ENCODE measurements at places on chromosomes 16 and 17.

DNA sequence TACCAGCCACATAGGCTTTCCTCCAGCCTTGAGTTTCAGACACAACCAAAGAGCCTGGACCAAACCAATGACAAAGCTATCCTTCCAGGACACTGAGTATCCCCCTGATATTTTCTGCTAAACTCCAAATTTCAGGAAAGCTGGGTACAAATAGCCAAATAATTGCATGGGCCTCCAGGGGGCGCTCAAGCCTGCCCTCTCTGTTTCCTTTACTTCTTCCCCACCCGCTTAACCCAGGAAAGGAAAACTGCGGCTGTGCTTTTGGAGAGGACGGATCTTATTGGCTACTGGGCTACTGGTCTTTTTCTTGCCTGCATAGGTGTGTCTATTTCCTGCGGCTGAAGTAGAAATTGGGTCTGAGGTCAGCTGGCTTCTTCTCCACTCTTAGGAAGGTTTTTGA, 30.1 kb downstream of the GNGT2 start:
- no peak overlapping the region for H3K27ac ChIP-seq
- H3K4me1 ChIP-seq: no peaks in the 10 kb centered on the region
- DNase-seq: peak; percentile 77

DNA sequence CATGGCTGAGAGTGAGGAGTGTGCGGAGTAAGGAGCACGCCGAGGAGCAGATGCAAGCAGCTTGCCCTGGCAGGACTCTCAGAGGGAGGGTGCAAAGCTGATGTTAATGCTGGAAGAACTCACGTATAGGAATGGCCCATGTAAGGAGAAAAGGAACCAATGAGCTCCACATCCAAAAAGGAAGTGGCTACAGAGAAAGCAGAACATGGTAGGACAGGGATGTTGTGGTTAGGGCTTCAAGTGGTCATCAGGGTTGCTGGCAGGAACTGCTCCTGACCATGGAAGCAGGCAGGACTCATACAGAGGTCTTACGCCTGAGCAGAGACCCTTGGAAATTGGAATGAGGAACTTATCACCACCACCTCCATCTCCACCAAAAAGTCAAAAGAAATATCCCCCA, 5.2 kb downstream of the MYO1D start:
- no peaks in the 10 kb centered on the region for H3K27me3 ChIP-seq
- no peak overlapping the region for H3K27ac ChIP-seq
- H3K4me3 ChIP-seq: no peak overlapping the region
- no peaks in the 10 kb centered on the region for H3K36me3 ChIP-seq
- peaks cover 6% of the 10 kb centered on the region for H3K4me1 ChIP-seq

DNA sequence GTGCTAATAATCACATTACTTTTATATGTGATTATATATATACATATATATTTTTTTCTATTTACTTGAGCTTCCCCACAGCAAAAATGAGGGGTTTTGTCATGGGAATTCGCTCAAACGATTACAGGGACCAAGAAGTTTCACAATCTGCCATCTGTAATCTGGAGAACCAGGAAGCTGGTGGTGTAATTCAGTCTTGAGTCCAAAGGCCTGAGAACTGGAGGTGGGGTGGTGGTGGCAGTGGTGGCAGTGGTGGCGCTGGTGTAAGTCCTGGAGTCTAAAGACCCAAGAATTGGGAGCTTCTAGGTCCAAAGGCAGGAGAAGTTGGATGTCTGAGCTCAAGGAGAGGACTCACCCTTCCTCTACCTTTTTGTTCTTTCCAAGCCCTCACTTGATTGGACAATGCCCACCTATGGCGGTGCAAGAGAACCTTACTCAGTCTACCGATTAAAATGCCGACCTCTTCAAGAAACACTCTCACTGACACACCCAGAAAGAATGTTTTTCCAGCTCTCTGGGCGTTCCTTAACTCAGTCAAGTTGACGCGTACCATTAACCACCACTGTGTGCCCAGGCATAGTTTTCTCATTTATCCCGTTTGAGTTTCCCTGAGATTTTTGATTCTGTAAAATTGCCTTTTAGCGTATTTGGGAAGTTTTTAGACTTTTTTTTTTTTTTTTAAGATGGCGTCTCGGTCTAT, 31.9 kb downstream of the POLR2A start:
- H3K27ac ChIP-seq: no peak overlapping the region
- no peak for DNase-seq
- H3K4me1 ChIP-seq: peaks cover 2% of the 10 kb centered on the region
- no peaks in the 10 kb centered on the region for H3K27me3 ChIP-seq
- H3K36me3 ChIP-seq: peaks cover 17% of the 10 kb centered on the region
- no peak overlapping the region for H3K4me3 ChIP-seq

DNA sequence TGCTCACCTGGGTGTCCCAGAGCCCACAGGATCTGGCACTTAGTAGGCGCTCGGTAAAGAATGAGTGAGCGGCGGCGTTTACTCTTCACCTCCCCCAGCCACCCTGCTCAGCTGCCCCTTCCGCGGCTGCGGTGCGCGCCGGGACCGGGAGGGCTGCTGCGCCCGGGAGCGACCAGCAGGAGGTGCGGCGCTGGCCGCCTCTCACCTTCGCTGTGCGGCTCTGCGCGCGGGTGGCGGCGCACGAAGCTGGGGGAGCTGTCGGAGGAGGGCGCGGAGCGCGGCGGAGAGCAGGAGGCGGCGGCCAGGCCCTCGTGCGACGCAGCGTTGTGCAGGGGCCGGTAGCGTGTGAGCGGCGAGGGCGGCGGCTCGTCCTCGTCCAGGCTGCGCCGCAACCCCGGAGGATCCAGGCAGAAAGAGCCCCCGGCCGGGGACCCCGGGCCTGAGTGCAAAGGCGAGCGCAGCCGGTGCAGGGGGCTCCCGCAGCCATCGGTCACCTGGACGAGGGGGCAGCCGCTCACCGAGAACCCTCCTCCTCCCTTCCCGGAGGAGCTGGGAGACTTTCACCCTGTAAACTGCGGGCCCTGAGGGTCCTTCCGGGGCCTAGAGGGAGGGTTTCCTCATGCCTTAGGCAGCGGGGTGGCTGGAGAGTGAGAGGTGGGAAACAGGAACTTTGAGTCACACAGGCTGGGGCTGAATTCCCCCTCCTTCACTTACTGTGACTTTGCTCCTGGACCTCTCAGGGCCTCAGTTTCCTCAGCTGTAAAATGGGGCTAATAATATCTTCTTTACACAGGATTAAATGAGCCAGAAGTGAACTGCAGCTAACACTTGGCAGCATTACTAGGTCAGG, 12.5 kb downstream of the SAMD14 start:
- no peaks in the 10 kb centered on the region for H3K36me3 ChIP-seq
- peak overlapping the region; percentile 44 for H3K4me3 ChIP-seq
- peaks cover 7% of the 10 kb centered on the region for H3K4me1 ChIP-seq
- H3K27me3 ChIP-seq: peaks cover 28% of the 10 kb centered on the region

- H3K4me1 ChIP-seq: peaks cover 3% of the 10 kb centered on the region
- H3K27me3 ChIP-seq: peaks cover 2% of the 10 kb centered on the region
- peak overlapping the region; percentile 82 for H3K4me3 ChIP-seq
- no peaks in the 10 kb centered on the region for H3K36me3 ChIP-seq
- no peak overlapping the region for H3K27ac ChIP-seq
- DNase-seq: peak; percentile 5
Measured at GRCh38 chr17:19238167-19238505, 970 bp downstream of the EPN2 start.

DNA sequence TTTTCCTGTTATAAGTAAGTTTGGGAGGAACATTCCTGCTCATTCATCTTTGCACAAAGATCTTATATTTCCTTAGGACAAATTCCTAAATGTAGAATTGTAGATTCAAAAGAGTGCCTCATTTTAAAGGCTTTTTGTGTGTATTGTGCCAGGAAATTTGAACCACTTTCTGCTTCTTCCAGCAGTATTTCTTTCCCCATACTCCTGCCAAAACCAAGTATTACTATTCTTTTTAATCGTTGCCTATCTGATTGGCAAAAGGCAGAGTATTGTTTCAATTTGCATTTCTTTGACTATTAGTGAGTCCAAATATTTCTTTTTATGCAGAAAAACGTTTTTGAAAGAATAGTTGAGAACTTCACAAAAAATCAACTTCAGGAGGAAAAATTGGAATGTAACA, 9.3 kb downstream of the ANKS4B start:
- no peak overlapping the region for H3K27ac ChIP-seq
- H3K27me3 ChIP-seq: peaks cover 7% of the 10 kb centered on the region
- no peaks in the 10 kb centered on the region for H3K4me1 ChIP-seq
- H3K36me3 ChIP-seq: no peaks in the 10 kb centered on the region
- H3K4me3 ChIP-seq: no peak overlapping the region
- no peak for DNase-seq

DNA sequence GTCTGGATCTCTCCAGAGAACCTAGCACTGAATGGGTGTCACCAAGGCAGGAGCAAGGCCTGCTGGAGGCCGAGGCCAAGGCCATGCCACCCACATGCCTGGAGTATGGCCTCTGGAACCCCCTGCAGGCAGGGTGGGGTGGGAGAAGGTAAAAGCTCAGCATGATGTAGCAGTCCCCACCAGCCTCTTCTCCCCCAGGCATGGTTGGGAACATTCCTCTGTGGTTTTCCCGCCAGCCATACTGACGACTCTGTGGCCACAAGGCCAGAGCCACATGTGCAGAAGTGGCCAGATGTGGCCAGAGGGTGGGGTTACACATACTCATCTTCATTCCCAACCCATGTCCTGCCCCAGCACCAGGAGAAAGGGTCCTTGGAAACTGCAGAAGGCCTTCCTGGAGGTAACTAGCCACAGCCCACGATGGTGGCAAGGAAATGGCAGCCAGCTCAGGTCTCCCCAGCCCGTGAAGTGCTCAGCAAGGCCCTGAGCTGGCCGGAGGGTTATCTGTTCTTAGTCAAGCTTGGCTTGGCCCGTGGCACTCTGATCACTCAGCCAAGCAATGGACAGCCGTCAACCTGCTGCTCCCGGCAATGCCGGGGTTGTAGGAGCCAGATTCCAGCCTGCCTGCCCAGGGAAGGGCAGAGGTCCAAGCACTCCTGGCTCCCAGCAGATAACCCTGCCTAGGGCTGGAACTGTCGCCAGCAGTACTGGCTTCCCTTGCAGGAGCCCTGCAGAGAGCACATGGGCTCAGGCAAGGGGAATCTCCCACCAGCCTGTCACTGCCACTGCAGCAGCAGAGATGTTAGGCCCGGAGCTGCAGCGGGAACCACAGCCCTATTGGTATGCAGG, 26.1 kb downstream of the HDAC5 start:
- peaks cover 10% of the 10 kb centered on the region for H3K4me1 ChIP-seq
- H3K4me3 ChIP-seq: no peak overlapping the region
- DNase-seq: no peak

- H3K4me3 ChIP-seq: no peak overlapping the region
- peak overlapping the region; percentile 22 for H3K27ac ChIP-seq
- peaks cover 42% of the 10 kb centered on the region for H3K4me1 ChIP-seq
- H3K27me3 ChIP-seq: no peaks in the 10 kb centered on the region
Measured at GRCh38 chr16:25124503-25124902, 13.0 kb downstream of the LCMT1 start.

GRCh38 chr17:46003907-46004748, 5.1 kb downstream of the STH start:
- no peaks in the 10 kb centered on the region for H3K4me1 ChIP-seq
- no peaks in the 10 kb centered on the region for H3K36me3 ChIP-seq
- no peak overlapping the region for H3K4me3 ChIP-seq
- DNase-seq: no peak

GRCh38 chr16:56109205-56109604, 82.1 kb upstream of the GNAO1 start:
- no peak overlapping the region for H3K27ac ChIP-seq
- H3K36me3 ChIP-seq: no peaks in the 10 kb centered on the region
- DNase-seq: no peak
- no peaks in the 10 kb centered on the region for H3K4me1 ChIP-seq
- no peak overlapping the region for H3K4me3 ChIP-seq

DNA sequence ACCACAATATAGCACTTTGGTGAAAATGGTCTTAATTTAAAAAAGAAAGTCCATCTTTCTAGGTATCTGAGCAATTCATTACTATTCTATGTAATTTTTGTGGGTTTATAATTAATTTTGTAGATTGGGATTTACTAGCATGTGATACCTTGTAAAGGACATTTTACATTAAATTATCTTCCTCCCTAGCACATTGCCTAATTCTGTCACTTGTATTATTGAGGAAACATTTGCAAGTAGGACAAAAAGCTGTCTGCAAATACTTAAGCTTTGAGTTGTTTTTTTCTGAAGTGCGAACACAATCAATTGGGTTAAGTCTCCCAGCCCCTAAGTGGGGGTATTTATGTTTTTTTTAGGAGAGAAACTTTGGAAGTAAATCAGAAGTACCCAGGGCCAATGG, 167.0 kb downstream of the PRKCA start:
- H3K27me3 ChIP-seq: no peaks in the 10 kb centered on the region
- H3K4me1 ChIP-seq: peaks cover 72% of the 10 kb centered on the region
- H3K4me3 ChIP-seq: no peak overlapping the region
- no peak for DNase-seq
- H3K27ac ChIP-seq: no peak overlapping the region

- no peak overlapping the region for H3K4me3 ChIP-seq
- no peaks in the 10 kb centered on the region for H3K36me3 ChIP-seq
- DNase-seq: no peak
- H3K27ac ChIP-seq: no peak overlapping the region
- no peaks in the 10 kb centered on the region for H3K27me3 ChIP-seq
Measured at GRCh38 chr16:11196286-11196828, 59.6 kb downstream of the SOCS1 start.

- DNase-seq: no peak
- peaks cover 2% of the 10 kb centered on the region for H3K36me3 ChIP-seq
- H3K4me1 ChIP-seq: no peaks in the 10 kb centered on the region
- H3K4me3 ChIP-seq: no peak overlapping the region
- no peak overlapping the region for H3K27ac ChIP-seq
Measured at GRCh38 chr17:1078831-1079561, 82.1 kb downstream of the TIMM22 start.

DNA sequence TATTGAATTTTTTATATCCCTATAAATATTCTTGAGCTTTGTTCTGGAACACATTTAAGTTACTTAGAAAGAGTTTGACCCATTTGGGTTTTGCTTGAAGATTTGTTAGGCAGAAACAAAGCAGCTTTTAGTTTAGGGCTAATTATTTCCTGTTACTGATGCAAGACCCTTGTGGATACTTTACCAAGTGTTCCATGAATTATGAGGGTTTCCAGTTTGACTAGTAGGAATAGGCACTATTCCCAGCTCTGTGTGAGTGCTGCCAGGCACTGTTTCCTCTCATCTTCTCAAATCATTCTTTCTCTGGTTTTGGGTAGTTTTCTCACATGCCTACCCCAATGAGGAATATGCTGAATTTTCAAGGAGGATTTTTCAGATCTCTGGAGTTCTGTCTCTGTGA, 80.0 kb downstream of the SPACA3 start:
- DNase-seq: no peak
- no peak overlapping the region for H3K27ac ChIP-seq
- no peaks in the 10 kb centered on the region for H3K4me1 ChIP-seq
- no peak overlapping the region for H3K4me3 ChIP-seq
- H3K27me3 ChIP-seq: peaks cover 16% of the 10 kb centered on the region
- H3K36me3 ChIP-seq: no peaks in the 10 kb centered on the region

- no peak overlapping the region for H3K4me3 ChIP-seq
- peaks cover 12% of the 10 kb centered on the region for H3K4me1 ChIP-seq
- no peaks in the 10 kb centered on the region for H3K27me3 ChIP-seq
- peak; percentile 54 for DNase-seq
- peaks cover 5% of the 10 kb centered on the region for H3K36me3 ChIP-seq
Measured at GRCh38 chr16:11181899-11182279, 74.1 kb downstream of the SOCS1 start.

- peaks cover 9% of the 10 kb centered on the region for H3K36me3 ChIP-seq
- no peak overlapping the region for H3K27ac ChIP-seq
- peaks cover 44% of the 10 kb centered on the region for H3K4me1 ChIP-seq
- no peak for DNase-seq
Measured at GRCh38 chr16:3618769-3619141, 7.3 kb upstream of the SLX4 start.

GRCh38 chr16:89397331-89397861, 93.0 kb downstream of the ANKRD11 start:
- no peak for DNase-seq
- no peaks in the 10 kb centered on the region for H3K27me3 ChIP-seq
- peaks cover 71% of the 10 kb centered on the region for H3K4me1 ChIP-seq
- no peak overlapping the region for H3K27ac ChIP-seq
- no peak overlapping the region for H3K4me3 ChIP-seq
- peaks cover 14% of the 10 kb centered on the region for H3K36me3 ChIP-seq

All from activated naive CD4-positive, alpha-beta T cell treated with anti-CD3 and anti-CD28 coated beads for 36 hours (primary cell).